ENCODE measurements at places on chromosomes 4 and X.
A peak's percentile ranks its signal among the peaks of the same experiment; 100 is the strongest.

GRCh38 chr4:90127223-90127705 lies at the start of gene CCSER1:
CCSER1 (plus strand) TSS chr4:90127394.
- DNase-seq, result peak; percentile 76

GRCh38 chrX:37651921-37652452 lies 33.6 kb upstream of the XK start:
- no peak for DNase-seq

- no peak for DNase-seq
Observed at GRCh38 chr4:808860-809570, 16.9 kb downstream of the CPLX1 start.

- no peak for DNase-seq
Observed at GRCh38 chr4:123740236-123740635, 343.6 kb downstream of the SPRY1 start.

DNA sequence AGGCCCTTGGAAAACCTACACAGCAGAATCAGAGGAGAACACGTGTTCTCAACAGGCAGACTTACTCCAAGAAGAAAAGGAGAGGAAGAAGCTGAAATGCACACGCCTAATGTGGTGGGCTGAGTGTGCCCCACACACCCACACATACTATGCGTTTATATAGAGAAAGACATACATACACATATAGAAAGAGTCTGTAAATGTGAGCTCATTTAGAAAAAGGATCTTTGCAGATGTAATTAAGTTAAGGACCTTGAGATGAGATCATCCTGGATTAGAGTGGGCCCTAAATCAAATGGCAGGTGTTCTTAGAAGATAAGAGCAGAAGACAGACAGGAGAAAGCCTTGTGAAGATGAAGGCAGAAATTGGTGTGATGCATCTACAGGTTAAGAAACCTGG lies 87.2 kb upstream of the KLF3 start:
- no peak for DNase-seq

DNA sequence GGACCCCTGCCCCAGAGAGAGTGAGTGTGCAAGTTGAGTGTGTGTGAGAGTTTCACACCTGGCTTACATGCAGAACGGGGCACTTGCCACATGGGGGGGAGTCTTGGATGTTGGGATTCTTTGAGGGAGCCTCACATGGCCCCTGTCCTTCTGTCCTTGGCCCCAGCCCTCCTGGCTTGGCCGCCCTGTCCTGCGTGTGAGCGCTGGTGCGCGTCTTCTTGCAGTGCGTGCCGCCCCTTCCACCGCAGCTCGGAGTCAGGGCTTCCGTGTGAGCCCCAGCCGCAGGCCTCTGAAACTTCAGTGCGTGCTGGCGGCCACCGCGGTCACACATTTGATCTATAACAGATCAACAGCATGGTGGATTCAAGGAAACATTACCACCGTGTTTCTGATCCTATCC lies 30.1 kb upstream of the HGFAC start:
- DNase-seq, result peak; percentile 49

- no peak for DNase-seq
Observed at GRCh38 chr4:187849556-187850225, 145.9 kb upstream of the ZFP42 start.

DNA sequence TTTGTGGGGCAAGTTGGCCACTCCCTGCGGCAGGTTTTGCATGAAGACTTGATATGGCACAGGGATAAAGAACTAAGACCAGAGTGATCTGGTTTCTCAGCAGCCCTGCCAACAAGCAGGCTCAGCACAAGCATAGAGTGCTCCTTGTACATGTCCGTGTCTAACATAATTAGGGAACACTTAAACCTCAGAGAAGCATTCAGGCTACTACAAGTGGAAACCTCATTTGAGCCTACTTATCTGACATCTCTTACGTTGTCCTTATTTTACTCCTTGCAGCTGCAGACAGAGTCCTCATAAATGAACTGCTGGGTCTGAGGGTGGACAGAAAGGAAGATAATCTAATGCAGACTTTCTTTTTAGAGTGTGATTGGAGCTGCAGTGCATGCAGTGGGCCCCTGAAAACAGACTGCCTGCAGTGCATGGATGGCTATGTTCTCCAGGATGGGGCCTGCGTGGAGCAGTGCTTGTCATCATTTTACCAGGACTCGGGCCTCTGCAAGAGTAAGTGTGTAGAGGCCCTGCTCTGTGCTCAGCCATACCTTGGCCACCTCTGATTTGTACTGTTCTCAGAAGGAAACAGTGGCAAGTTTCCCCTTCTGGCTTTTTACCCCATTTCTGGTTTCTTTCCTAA lies 179.1 kb upstream of the ANXA3 start:
- DNase-seq, result no peak
